C1 segment of cervical spinal cord (tissue), 14 donors: ENCODE measurements at places on chromosomes 12 and 14.

GRCh38 chr12:6944381-6945186 lies 762 bp downstream of the C12orf57 start:
- no peak for DNase-seq

DNA sequence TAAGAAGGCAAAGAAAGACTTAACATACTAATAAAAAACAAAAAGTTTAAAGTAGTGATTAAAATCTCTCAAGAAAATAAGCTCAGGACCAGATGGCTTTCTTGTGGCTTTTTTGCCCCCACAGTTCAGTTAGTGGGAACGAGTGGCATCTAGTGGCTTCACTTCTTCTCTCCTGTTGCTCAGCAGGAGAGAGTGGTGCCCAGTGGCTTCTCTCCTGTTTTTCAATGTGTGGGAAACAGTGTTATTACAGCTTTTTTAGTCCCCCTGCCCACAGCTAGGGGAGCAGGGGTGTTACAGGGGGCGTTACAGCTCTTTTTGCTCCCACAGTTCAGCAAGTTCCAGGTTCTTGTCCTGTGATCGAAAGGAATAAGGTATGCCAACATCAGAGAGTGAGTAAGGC lies 135.2 kb downstream of the RERGL start:
- no peak for DNase-seq

GRCh38 chr12:131825146-131825892 lies 2.9 kb upstream of the MMP17 start:
- DNase-seq, result peak; percentile 23

GRCh38 chr12:49015196-49015595 lies 3.4 kb downstream of the PRKAG1 start:
- no peak for DNase-seq

GRCh38 chr14:105865904-105866840 lies 339.8 kb downstream of the TMEM121 start:
- no peak for DNase-seq

DNA sequence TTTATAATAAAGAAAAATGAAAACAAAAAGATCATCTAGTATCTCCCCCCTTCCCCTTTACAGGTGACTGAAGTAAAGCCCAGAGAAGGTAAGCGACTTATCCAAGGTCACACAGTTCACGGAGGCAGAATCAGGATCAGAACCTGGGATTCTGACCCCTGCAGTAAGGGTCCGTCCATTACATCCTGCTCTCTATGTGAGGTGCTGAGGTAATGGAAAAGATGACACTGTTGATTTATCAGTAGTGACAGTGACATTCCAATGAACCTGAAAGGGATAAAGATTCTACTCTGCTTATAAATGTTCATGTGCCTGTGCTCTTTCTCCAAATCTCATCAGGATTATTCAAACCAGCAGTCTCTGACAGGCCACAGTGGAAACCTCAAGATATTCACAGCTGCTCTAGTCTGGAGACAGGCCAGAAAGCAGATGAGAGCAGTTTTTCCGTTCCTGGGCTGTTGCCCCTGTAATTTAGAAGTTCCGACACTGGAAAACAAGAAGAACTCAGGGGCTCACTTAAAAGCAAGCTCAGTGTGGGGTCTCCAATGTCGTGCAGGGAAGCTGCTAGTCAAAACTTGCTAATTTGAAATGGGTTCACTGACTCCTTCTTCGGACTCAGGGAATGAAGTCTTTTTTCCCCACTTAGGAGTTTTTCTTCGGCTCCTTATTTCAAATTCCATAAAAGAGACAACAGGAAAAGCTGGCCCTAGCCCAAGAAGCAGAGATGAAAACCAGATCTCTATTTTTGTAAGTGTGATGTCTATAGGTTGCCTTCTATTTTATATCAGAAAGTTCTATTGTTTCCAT lies 131.8 kb upstream of the EEA1 start:
- no peak for DNase-seq

- no peak for DNase-seq
Measured at GRCh38 chr12:41510470-41510869, 322.4 kb downstream of the PDZRN4 start.

GRCh38 chr12:131140697-131141096 lies 187.0 kb downstream of the ADGRD1 start:
- no peak for DNase-seq

DNA sequence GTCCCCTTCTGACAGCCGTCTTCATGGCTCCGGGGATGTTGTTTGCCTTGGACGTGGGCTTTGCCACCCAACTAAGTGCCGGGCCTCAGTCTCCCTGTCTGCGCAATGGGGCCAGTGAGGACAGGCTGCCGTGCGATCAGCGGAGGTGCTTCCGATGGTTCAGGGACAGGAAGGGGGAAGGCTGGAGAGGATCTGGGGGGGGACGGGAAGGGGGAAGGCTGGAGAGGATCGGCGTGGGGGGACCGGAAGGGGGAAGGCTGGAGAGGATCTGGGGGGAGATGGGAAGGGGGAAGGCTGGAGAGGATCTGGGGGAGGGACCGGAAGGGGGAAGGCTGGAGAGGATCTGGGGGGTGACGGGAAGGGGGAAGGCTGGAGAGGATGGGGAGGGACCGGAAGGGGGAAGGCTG lies 3.4 kb downstream of the MMP17 start:
- no peak for DNase-seq

- no peak for DNase-seq
Measured at GRCh38 chr14:67622675-67623074, 3.0 kb downstream of the ARG2 start.

GRCh38 chr12:15193946-15194345 lies 27.3 kb downstream of the RERG start:
- DNase-seq, result no peak

DNA sequence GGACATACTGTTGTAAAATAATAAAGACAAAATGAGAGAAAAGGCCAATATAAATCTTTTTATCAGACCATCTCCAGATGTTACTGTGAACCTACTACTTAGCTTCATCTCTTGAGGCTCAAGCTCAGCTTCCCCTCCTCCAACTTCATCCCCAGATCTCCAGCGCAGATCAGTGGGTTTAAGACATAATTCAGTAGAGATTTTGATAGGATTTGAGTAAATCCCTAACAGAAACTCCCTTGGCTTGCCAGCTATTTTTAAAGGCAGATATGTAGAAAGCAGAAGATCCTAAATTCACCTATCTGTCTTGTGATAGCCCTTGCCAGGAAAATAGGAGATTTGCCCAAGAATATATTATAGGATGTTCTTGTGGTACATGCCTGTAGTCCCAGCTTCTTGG lies 236.7 kb downstream of the FBXL14 start:
- no peak for DNase-seq

- peak; percentile 17 for DNase-seq
Measured at GRCh38 chr14:94342334-94342934, 19.3 kb upstream of the SERPINA6 start.

GRCh38 chr14:94462763-94463572 lies 10.4 kb upstream of the SERPINA11 start:
- DNase-seq, result no peak

DNA sequence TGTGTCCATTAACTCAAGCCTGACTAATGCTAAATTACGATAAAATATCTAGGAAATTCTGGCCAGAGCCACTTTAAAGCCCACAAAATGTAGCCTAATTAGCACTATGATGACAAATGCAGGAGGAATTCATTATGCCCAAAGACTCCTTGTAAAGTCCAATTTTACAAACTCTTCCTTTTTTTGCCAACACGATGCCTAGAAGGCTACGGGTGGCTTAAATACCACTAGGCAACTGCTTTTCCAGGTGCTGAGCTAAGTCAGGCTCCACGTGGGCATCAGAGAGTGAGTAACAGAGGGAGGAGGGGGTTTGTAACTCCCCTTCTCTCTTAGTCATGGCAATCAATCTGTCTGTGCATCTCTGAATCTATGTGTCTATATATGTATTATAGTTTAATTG lies 172.4 kb upstream of the NTF3 start:
- no peak for DNase-seq

DNA sequence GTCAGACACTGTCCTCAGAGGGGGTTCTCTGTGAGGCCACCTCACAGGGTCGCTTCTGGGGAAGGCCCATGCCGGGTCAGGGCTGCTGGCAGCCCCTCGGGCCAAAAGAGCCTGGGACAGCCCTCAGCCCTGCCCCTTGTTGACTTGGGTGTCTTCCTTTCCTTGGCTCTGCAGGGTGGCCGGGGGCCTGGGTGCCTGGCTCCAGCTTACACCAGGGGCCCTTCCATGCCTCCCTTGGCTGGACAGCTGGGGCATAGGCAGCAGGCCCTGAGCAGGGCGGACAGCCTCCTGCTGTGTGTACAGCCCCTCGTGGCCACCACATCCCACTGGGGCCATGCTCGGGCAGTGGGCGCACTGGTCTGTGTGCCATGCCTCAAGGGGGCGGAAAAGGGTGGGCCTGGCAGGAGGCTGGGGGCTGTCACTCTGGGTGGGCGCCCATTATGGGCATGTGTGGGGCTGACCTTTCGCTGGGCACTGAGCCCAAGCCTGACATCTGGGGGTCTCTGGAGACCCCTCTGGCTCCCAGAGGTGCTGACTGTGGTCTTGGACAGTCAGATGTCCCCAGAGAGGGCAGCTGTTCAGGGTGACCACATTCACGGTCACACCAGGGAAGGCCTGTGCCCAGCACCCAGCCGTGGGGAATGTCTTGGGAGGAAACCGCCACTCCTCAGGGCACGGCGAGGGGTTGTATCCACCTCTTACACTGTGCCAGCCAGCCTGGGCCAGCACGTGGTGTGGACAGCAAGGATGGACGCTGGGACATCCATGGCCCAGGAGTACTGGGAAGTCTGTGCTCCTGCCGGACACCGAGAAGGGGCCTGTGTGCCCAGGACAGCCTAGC lies 313.3 kb downstream of the TMEM121 start:
- DNase-seq, result no peak

DNA sequence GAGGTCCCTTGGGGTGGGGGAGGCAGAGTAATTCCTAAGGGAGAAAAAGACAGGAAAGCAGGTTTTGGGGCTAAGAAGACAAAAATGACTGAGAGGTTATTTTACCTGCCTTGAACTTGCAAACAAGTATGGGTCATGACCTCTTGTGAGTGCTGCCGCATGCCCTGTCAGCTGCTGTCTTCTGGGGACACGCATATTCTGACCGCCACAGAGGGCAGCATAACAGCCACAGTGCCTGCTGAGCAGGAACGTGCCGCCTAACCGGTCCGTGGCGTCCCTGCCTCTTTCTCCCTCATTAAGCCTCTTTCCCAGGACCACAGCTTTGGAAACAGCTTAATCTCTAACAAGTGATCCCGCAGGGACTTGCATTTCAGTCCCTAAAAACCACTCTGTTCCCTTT lies 51.3 kb upstream of the KCNA1 start:
- no peak for DNase-seq

DNA sequence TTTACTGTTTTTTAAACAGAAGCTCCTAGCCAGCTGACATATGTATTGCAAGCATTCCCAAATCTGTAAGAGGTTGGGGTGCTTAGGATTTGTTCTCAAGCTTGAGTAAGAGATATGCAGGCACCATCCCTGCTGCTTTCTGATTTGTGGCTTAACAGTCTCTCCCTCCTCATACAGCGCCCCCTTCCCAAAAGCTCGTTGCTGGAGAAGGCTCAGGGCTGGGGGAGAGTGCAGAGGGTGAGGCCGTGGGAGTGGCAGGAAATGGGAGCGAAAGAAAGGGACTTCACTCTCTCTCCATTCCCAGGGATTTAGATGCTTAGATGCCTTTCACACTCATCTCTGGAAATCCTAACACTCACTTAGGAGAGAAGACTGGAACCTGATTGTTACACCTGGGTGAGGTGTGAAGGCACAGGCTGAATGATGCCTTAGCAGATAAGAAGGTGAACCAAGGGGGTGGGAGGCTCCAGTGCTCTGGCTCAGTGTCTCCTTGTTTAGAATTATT lies 172.0 kb downstream of the C12orf75 start:
- DNase-seq, result no peak

- DNase-seq, result no peak
Measured at GRCh38 chr12:74489543-74489942, 48.1 kb upstream of the ATXN7L3B start.

DNA sequence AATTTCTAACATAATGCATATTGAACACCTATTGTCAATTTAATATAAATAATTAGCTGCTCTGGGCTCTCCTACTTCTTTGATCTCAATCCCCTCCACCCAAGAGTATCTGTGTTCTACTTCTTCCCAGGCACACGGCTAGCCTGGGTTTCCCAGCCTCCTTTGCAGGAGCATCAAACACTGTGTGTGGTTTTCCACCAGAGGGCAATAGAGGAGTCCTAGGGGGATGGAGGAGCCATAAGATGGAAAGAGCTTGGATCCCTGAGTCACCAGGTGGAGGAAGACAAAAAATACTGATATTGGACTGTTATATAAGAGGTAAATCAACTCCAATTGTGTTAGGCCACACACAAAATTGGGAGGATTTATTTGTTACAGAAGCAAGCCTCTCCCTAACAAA lies 333.7 kb downstream of the GLT1D1 start:
- DNase-seq, result no peak
